ENCODE measurements at places on chromosomes 12 and 14.
A peak's percentile ranks its signal among the peaks of the same experiment; 100 is the strongest.

- DNase-seq = no peak
Measured at GRCh38 chr12:113136990-113137511, 1.5 kb upstream of the RASAL1 start.

GRCh38 chr12:44618946-44619345 lies 257.2 kb downstream of the NELL2 start:
- DNase-seq = no peak

DNA sequence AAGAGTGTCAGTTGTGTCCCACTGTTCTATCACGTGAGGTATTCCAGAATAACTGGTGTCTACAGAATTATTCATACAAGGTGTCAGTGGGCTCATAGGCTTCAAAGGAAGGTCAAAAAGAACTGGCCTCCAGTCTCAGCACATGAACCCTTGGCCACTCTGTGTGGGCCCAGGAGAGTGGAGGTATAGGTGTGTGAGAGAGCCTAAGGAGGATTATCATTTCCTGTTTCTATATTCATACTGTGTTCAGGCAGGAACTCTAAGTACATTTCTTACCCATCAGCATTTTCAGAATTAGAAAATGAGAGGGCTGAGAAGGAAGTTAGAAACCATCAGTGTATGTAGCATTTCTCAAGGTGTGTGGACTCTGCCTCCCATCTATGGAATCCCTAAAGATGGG lies 87.0 kb downstream of the BTG1 start:
- no peak for DNase-seq

DNA sequence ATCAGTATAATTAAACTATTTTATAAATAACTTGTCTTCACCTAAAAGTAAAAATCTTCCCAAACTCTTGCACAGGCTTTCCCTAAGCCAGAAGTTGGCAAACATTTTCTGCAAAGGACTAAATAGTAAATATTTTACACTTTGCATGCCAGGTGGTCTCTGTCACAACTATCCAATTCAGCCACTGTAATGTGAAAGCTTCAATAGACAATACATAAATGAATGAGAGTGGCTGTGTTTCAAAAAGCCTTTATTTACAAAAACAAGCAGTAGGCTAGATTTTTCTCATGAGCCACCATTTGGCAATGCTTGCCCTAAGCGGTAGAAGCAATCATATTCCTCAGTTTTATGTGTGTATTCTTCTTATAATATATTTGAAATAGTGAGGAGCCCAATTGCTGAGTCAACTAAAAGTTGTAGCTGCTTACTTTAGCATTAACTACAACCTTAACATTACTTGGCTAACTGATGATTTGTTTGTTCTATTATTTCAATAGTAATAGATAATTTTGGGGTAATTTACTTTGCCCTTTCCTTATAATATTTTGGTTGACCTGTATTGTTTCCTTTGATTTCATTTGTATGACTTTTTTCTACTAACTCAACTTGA lies 236.0 kb upstream of the SYT1 start:
- DNase-seq = no peak

DNA sequence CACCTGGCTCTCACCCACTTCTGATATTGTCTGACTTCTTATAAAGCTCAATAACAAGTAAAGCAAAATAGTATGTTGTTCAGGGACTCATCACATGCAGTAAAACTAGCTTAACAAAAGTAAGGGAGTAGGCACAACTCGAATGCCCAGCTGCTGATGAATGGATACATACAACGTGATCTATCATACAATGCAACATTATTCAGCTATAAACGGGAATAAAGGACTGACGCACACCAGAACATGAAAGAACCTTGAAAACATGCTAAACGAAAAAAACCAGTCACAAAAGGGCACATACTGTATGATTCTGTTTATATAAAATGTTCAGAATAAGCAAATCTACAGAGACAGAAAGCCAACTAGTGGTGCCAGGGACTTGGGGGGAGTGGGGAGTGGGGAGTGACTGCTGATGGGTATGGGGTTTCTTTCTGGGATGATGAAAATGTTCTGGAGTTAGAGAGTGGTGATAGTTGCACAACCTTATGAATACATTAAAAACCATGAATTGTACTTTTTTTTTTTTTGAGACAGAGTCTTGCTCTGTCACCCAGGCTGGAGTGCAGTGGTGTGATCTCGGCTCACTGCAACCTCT lies 11.1 kb downstream of the PLBD2 start:
- DNase-seq = no peak

DNA sequence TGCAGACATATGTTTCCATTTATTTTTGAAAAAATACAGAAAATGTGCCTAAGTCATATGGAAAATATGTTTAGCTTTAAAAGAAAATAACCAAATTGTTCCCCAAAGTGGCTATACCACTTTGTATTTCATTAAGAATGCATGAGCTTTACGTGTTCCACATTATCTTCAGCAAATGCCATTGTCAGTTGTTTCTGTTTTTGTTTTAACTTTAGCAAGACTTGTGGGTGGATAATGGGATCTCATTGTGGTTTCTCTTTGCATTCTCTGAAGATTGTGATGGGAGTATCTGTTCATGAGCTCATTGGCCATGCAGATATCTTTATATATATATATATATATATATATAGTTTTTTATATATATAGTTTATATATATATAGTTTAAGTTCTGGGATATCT lies 181.5 kb downstream of the CCER1 start:
- no peak for DNase-seq

GRCh38 chr12:8527250-8528130 lies 13.2 kb downstream of the CLEC4E start:
- no peak for DNase-seq

DNA sequence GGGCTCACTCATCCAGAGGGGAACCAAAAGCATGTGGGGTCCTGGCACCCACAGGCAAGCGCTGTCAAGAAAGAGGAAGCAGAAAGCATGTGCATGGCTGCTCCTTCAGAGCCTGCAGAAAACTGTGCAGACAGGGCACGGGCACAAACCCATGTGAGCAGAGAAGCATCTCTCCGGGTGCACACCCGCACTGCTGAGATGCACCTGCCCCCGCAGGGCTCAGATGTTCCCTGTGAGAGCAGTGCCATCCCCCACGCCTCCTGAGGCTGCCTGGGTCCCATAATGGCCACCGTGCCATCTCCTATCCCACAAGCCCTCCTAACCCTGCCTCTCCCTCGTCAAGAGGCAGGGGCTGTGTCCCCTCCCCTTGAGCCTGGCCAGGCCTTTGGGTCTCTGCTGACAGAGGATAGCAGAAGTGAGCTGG lies 32.3 kb upstream of the INF2 start:
- no peak for DNase-seq

GRCh38 chr12:45658020-45658419 lies 71.5 kb upstream of the ARID2 start:
- no peak for DNase-seq

DNA sequence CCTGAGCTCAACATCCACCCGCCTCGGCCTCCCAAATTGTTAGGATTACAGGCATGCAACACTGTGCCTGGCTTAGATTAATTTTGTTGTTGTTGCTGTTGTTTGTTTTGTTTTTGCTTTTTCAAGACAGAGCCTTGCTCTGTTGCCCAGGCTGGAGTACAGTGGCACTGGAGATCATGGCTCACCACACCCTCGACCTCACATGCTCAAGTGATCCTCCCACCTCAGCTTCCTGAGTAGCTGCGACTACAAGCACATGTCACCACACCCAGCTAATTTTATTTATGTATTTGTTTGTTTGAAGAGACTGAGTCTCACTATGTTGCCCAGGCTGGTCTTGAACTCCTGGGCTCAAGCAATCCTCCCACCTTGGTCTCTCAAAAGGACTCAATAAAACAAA lies 26.7 kb downstream of the CRY1 start:
- DNase-seq = no peak

GRCh38 chr12:22722081-22722480 lies 97.1 kb downstream of the ETNK1 start:
- no peak for DNase-seq

DNA sequence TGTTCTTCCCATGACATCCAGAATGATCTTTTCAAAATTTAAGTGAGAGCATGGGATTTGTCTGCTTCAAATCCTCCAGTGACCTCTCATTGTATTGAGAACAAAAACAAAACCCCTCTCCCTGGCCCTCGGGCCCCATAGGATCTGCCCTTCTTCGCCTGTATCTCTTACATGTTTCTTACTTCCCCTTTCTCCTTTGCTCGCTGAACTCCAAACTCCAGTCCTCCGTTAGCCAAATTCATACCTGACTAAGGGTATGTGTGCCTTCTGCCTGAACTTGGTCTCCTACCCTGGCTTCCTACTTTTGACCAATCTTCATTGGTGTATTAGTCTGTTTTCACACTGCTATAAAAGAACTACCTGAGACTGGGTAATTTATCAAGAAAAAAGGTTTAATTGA lies 13.2 kb upstream of the TSPAN11 start:
- DNase-seq = peak; percentile 12

DNA sequence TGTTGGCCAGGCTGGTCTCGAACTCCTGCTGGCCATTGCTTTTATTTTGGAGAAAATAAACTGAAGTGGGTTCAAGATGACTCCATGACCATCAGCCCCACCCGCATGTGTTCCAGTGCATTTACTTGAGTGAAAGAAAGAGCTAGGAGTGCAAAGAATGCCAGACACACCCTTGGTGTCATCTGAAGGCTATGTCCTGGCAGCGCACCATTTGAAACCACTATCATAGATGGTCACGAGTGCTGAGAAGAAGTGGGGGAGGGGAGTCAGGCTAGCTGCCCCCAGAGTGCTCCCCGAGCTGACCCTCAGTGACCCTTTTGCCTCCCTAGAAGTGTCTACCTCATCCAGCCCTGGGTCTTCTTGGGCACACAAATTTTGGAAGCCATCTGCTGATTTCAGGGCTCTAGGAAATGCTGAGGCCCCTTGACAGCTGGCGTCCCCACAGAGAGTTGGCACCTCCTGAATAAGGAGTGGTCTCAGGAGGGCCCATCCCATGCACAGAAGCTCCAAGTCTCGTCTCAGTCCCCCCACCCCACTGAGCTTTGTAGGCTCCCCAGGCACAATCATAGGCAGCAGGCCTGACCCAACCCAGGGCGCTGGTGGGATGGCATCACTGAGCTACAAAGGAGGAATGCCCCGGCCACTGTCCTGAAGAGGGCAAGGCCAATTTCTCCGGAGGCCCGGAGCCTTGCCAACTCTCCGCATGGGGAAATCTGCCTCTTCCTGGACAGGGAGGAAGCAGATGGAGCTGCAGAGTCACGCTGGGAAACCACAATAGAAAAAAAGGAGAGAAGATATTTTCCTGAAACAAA lies 28.0 kb downstream of the PXN start:
- DNase-seq = no peak

DNA sequence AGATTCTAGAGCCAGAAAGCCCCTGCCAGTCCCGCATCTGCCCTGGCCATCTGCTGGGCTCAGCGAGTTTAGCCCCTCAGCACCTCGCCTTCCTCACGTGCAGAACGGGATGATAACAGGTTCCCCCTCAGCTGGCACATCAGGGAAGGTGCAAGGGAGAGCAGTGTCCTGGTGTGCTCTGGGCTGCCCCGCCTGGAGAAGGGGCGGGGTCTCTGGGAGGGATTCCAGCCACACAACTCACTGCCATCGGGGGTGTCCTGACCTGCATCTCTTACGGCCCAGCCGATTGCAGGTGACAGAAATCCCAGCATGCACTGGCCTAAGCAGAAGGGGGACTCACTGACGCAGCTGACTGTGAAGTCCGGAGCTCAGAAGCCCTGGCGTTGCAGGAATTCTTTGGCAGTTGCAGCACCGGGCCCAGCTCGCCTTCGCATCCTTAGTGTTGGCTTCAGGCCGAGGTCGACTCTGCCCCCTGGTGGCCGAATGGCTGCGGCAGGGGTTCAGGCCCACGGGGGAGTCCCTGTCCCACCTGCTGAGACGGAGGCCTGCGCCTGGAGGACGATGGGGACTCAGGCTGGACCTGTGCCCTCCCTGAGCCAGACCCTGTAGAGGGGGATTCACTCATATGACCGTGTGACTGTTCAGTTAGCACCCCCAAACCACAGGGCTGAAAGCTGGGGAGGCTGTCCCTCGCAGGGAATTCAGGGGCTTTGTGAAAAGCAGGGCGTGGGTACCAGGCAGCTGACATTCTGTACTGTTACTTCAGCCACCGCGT lies 178.6 kb downstream of the ADGRD1 start:
- no peak for DNase-seq

GRCh38 chr12:84166812-84167211 lies 745.8 kb downstream of the SLC6A15 start:
- no peak for DNase-seq

DNA sequence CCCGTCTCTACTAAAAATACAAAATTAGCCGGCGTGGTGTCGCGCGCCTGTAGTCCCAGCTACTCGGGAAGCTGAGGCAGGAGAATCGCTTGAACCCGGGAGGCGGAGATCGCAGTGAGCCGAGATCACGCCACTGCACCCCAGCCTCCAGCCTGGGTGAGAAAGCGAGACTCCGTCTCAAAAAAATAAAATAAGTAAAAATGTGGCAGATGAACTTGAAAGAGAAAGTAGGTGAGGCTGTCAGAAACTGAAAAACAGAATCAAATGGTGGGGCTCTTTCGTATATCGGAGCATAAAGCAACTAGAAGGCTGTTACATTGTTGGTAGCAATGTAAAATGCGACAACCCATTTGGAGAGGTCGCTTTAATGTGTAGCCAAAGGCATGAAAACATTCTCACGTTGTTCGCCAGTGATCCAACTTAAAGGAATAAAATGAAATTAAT lies 767 bp upstream of the CCNT1 start:
- peak; percentile 9 for DNase-seq

GRCh38 chr14:36214476-36215216 lies 38.1 kb upstream of the PTCSC3 start:
- no peak for DNase-seq

- DNase-seq = no peak
Measured at GRCh38 chr14:92037989-92038388, 1.9 kb downstream of the TRIP11 start.

DNA sequence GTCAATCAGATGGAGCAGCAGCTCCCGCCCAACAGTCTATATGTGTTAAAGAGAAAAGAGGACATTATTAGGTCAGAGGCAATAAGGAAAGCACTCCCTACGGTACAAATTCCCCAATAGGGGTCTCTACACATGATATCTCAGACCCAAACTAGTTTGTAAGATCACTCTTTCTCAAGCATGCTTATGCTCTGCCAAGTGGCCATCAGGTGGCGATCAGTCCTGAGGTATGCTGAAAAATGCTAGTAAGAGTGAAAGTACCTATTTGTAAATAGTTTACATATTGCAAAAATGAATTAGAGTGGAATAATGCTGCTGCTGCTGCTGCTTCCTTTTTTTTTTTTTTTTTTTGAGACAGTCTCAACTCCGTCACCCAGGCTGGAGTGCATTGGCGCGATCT lies 61.0 kb downstream of the CPM start:
- no peak for DNase-seq

DNA sequence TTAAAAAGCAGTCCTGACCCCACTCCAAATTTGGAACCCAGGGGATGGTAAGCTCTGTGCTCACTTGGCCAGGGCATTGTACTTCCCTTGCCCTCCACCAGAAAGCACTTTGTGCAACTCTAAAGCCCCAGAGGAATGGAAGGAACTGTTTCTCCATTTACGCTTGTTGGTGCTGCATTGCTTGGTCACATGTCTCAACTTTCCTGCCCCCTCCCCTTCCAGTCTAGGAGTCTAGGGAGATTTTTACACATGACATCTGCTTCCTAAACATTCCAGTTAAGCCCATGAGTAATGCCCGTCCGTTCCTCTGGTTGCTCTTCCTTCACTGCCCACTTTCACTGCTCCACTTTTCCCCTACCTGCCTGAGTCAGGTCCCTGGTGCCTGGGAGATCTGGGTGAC lies 92.6 kb upstream of the MAP1LC3B2 start:
- no peak for DNase-seq

GRCh38 chr12:122089077-122089476 lies 10.5 kb downstream of the MLXIP start:
- DNase-seq = no peak

Measured in GM12878 (cell line).